ENCODE measurements at places on chromosomes 12 and 14. TPM values are rescaled to one million over a fixed set of nuclear protein-coding genes. Genes with fewer than 3 reads are reported as not detected.

- DNase-seq, result no peak
Observed at GRCh38 chr12:22248121-22248520, 86.4 kb downstream of the ST8SIA1 start.

GRCh38 chr12:76026643-76027063 lies 4.9 kb downstream of the PHLDA1 start:
- DNase-seq, result no peak

- no peak for DNase-seq
Observed at GRCh38 chr12:114697243-114697716, 13.3 kb upstream of the TBX3 start.

DNA sequence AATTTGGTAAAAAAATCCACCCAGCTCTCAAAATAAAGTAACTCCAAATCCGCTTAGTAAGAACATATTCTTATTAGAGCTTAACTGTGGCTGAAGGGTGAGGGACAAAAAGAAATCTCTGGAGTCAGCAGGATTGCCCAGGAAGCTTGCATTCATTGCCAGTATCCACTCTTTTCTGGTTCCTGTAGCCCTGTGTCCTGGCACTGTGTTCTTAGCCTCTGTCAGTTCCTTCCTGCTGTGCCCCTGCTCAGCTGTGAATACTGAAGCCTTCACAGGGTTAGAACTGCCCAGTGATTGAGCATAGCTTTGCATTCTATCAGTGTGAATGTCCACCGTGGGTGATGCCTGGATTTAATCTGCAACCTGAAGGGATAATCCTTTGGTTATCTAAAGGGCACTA lies 266.9 kb upstream of the PELI2 start:
- DNase-seq, result no peak

DNA sequence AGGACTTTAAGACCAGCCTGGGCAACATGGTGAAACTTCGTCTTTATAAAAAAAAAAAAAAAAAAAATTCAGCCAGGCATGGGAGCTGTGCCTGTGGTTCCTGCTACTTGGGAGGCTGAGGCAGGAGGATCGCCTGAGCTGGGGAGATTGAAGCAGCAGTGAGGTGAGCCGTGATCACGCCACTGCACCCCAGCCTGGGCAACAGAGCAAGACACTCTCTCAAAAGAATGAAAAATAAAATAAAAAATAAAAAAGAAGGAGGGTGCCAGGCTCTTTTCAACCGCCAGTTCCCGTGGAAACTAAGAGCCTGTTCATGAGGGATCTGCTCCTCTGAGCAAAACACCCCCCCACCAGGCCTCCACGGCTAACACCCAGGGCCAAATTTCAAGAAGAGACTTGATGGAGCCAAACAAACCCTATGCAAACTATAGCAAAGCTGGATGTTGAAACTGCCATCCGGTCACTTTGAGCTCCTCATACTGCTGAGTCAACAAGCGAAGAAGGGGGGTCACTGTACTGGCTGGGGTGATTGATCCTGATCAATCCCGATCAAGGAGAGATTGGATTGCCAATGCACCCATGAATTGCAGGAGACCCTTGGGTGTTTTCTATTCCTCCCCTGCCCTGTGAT lies 23.4 kb downstream of the DLK1 start:
- DNase-seq, result no peak

DNA sequence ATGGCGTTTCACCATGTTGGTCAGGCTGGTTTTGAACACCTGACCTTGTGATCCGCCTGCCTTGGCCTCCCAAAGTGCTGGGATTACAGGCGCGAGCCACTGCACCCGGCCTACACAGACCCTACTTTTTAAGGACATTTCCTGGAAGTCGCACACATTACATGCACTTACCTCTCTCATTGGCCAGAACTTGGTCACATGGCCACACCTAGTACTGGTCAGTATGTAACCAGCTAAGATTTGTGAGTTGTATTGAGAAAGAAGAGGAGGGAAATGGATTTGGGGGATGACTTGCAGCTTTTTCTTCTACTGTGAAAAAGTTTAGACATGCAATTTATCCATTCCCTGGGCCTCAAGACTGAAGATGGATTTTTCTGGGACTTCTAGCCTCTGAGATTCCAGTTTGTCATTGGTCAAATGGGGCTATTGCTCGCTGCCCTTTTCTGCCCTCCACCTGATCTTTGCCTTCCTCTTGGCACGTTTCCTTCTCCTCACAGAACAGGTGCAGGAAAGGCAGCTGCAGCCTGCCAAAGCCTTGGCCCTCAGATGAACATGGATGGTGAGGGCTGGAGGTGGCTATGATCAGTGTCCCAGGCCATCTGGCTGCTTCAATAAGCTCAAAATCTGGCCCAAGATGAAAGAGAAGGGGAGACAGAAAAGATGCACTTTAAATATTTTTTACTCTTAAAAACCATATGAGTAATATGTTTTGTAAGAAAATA lies 7.1 kb upstream of the ZDHHC22 start:
- no peak for DNase-seq

DNA sequence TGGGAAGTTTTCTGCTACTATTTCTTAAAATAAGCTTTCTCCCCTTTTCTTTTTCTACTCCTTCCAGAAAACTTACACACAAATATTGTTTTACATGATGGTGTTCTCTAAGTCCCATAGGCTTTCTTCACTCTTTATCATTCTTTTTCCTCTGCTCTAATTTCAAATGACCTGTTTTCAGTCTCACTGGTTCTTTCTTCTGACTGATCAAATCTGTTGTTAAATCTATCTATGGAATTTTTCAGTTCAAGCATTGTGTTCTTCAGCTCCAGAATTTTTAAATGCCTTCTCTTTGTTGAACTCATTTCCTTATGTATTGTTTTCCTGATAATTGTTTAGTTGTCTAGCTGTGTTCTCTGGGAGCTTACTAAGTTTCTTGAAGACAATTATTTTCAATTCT lies 29.5 kb upstream of the CNOT2 start:
- no peak for DNase-seq

DNA sequence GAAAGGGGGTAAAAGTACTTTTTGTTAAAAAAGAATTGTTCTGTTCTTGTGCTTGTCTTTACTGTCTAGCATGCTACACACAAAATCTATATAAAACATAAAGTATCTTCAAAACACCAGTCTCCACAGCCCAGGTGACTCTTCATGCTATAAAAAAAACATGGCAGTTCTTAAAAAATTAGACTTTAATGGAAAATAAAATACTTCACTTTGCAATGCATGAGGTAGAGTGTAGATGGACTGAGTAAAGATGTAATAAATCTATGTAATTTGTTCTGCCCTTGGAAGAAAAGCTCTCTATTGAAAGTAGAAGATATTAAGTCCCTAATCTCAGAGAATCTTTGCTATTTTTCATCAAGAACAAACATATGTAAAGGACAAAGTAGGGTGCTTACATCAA lies 425.4 kb downstream of the NOVA1 start:
- DNase-seq, result no peak

GRCh38 chr12:52454411-52455201 lies 2.7 kb upstream of the KRT6B start:
- no peak for DNase-seq

DNA sequence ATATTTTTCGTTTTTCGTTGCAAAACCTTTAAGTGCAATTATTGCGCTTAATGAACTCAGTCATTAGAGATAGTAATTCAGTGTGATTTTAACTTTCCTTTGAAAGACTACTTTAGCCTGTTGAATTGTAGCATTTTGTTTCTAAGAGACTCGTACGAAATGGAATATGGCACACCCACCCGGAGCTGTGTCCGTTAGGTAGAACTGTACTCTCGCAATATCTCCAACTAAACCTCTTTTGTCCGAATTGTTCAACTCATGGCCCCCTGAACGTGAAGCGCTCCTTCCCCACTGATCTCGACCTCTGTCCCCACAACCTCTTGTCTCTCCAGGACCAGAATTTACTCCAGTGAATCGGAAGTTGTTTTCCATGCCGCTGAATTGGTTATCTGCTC lies 800 bp downstream of the PCNX4 start:
- DNase-seq, result no peak

DNA sequence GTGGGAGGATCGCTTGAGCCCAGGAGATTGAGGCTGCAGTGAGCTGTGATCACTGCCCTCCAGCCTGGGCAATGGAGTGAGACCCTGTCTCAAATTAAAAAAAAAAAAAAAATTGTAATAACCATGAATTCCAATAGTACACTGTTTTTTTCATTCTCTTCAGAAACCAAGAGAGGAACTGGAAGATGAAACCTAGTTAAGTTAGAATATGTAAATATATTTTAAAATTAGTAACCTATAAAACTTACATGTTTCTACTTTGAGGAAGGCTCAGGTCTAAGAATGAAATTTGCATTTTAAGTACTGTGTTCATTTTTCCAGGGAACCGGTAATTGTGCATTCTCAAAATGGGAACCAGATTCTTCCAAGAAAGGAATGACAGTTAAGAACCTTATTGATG lies 18.8 kb downstream of the KNTC1 start:
- DNase-seq, result no peak

- no peak for DNase-seq
Observed at GRCh38 chr12:82896979-82897378, 210.3 kb downstream of the TMTC2 start.

DNA sequence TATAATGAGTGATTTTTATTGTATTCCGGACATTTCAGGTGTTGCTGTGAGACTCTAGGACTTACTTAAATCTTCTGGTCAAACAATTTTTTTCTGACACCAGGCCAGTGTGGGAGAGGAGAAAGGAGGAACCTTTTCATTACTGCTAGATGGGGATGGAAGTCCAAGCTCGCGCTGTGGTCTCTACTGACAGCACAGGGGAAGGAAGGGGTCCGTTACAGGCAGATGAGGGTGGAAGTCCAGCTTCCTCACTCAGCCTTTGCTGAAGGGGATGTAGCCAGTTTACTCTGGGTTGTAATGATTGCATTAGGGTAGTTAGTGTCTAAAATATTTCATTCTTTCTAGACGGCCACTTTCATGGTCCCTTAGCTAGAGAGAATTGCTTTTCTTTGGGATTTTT lies 26.3 kb upstream of the ST8SIA1 start:
- DNase-seq, result no peak

DNA sequence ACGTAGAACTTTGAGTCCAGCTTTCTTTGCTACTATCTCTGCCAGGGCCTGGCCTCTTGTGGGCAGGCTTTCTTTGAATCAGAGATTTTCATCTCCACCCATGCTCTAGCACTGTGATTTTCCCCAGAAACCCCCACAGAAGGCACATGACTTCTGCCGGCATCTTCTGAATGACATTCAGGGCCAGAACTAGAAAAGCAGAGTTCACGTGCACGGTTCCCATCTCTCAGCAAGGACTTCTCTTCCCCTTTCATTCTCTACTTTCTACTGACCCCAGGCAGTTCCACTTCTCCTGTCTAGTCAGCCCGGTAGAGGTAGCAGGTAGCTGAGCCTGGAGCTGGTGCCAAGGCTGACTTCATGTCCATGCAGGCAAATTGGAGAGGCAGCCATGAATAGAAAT lies 26.9 kb downstream of the BATF start:
- DNase-seq, result no peak

GRCh38 chr14:54815515-54815914 lies 87.1 kb downstream of the GCH1 start:
- DNase-seq, result no peak

- no peak for DNase-seq
Observed at GRCh38 chr14:74712499-74713394, at the start of the genes AREL1 and FCF1. Gene AREL1, minus strand, starts transcription at chr14:74713080. Its CDS starts 27,465 bp downstream, at chr14:74685615. Gene FCF1, plus strand, starts transcription at chr14:74713144. Its CDS starts 54 bp downstream, at chr14:74713198.

GRCh38 chr12:120588948-120589930 lies 8.0 kb upstream of the POP5 start:
- DNase-seq, result no peak

DNA sequence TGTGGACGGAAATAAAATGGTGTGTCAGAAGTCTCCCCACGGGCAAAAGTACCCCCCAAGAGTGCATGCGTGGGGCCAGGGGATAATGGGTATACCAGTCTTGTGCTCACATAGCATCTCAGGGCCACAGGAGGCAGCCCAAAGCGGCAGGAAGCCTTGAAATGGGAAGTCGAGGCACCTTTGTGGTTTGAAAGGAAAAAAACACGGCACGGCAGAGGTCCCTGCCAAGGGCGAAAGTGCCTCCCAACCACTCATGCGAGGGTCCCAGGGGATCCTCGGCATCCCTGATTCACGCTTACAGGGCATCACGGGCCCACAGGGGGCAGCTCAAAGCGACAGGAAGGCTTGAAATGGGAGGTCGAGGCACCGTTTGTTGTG lies 583.2 kb downstream of the ALG10 start:
- DNase-seq, result peak; percentile 43

DNA sequence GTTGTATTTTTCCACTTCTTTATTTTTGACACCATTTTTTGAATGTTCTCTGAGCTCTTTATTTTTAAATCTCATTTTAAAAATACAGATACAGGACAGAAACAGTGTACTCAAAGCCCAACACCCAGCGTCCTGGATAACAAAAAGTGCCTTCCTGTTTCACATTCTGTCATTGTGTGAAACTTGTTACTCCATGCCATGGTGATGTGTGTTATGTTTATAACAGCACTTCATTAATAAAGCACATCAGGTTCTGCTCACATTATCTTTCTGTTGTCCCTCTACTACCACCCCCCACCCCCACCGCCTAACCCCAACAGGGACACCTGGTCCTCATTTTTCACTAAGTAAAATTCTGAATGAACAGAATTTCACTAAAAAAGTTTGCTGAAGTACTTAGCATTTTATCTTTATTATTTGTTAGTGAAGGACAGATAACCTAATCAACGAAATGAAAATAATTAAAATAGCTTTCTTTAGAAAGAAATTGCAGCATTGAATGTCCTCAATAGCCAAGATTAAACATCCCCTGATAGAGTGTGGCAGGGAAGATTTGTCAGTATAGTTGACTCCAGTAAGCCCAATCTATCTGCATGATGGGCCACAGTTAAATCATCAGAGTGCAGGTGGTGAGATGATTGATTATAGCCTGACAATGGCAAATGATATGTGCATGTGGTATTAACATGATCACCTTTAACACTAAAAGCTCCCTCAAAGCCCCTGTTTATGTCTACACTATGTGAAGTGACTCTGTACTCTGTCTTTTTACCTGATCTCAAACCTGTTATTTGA lies 153.9 kb downstream of the ACSS3 start:
- no peak for DNase-seq

DNA sequence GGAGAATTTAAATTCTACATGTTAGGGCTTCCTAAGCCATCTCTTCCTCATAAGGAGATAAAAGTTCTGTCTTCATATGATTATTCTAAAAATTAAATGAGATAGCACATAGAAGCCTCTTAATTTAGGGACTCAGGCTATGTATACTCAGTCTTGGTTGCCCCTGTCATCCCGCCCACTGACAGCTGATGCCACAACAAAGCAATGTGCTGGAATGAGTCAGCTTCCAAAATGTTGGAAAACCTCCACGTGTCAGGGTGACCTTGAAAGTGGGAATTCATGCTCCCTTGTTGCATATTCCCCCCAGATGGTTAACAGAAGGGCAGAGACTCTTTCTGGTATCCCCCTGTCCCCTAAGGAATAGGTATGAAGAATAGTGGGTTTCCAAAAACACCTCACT lies 238.0 kb upstream of the DDHD1 start:
- DNase-seq, result no peak

The KLRD1 gene
- total RNA-seq, result 0.21 TPM

The E2F7 gene
- 2.8 TPM for total RNA-seq

The TMTC2 gene
- 8.9 TPM for total RNA-seq

The SSPN gene
- 39.2 TPM for total RNA-seq

The TAS2R7 gene
- not detected for total RNA-seq

The COL2A1 gene
- total RNA-seq, result 47.7 TPM

The WSCD2 gene
- total RNA-seq, result 0.32 TPM

The GPR84 gene
- not detected for total RNA-seq

The TAS2R31 gene
- total RNA-seq, result 1.7 TPM

The FAM186B gene
- 0.27 TPM for total RNA-seq

The KLRC3 gene
- total RNA-seq, result not detected
